ENCODE measurements at places on chromosomes 11 and 22. TPM values are rescaled to one million over a fixed set of nuclear protein-coding genes. Genes with fewer than 3 reads are reported as not detected.

APOBEC3A gene
- not detected for total RNA-seq

GDPD4 gene
- total RNA-seq = not detected

SYT8 gene
- 2.1 TPM for total RNA-seq

ME3 gene
- 0.72 TPM for total RNA-seq

TUB gene
- total RNA-seq = 6.0 TPM

GRCh38 chr11:13207270-13207664, 70.3 kb upstream of the BMAL1 start:
- no peak for DNase-seq

GRCh38 chr22:46900549-46900948, 138.1 kb downstream of the TBC1D22A start:
- DNase-seq = no peak

DNA sequence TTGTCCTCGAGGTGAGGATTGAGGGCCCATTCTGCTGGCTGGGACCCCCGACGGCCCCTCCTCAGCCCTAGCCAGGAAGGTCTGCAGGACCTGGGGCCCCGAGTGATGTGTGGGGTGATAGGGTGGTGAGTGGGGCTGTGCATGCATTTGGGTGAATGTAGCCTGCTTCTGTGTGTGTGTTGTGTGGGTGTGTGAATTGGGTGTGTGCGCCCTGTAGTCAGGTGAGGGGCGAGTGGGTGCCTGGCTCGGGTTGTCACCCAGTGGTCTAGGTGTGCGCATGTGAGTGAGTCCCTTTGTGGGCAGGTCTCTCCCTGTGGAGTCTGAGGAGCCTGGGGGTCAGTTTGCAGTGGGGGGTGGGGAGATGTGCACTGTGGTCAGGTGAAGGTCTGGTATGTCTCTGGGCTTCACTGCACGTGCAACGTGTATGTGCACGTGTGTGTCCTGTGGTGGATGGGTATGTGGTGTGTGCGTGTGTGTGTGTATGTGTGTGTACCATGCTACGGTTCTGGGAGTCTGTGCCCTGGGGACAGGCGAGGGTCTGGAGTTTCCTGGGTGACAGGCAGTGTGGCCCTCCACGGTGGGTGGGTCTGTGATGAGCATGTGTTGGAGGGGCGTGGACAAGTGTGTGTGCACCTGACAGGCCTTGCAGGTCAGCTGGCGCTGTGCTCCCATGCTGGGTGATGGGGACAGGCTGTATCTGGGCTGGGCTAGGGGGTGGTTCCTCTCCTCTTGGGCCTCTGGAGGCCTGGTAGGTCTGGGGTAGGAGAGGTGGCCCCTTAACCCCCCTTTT, 1.0 kb downstream of the TMEM151A start:
- DNase-seq = no peak

DNA sequence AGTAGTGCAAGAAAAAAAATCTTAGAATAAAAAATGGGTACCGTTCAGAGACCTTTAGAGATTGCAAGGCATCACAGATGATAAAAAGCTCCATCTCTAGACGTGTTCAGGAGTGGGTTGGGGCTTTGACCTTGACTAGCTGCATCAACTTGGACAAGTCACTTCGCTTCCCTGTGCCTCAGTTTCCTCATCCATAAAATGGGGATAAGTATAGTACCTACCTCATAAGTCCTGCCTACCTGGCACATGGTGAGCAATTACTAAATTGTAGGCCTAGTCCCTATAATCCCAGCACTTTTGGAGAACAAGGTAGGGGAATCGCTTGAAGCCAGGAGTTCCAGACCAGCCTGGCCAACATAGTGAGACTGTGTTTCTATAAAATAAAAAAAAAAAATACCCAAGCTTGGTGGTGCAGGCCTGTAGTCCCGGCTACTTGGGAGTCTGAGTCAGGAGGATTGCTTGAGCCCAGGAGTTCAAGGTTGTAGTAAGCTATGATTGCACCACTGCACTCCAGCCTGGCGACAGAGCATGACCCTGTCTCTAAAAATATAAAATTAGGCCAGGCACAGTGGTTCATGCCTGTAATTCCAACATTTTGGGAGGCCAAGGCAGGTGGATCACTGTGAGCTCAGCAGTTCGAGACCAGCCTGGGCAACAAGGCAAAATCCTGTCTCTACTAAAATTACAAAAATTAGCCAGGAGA, 6.0 kb upstream of the F2 start:
- no peak for DNase-seq

DNA sequence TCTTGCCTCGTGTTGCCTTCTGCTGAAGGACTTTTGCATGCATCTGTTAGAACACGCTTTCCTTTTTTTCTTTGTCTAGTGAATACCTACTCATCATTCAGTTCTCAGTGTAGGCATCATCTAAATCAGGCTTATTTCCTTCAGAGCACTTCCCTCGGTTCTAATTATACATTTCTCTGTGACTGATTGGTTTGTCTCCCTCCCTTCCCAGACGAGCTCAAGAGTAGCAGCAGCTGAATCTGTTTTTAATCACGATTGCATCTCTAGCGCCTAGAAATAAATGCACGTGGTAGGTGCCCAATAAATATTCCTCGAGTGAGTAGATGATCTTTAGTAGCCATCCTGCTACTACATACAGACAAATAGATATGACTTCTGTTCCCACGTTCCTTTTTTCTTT, 6.3 kb downstream of the CEP164 start:
- DNase-seq = no peak

GRCh38 chr11:83119216-83119615, 37.7 kb upstream of the PCF11 start:
- no peak for DNase-seq

DNA sequence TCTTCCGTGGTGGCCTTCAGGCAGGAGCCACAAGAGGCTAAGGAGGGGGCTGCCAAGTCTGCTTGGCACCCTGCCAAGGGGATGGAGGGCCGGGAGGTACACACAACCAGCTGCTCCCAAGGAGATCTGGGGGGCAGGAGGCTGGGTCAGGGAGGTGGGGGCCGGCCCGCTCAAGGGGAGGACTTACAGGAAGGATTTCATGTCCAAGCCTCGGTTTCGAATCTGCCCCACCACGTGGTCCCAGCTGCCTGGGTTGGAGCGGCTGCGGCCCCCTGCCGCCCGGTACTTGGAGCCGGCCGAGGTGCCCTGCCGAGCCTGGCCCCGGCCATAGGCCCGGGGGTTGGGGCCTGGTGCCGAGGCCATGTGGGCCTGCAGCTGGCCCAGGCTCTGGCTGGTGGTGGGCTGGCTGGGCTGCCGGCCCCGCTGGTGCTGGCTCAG, 33.5 kb downstream of the LRRC10B start:
- DNase-seq = no peak

GRCh38 chr22:46240506-46240905, 9.6 kb downstream of the CDPF1 start:
- DNase-seq = no peak

GRCh38 chr11:121494355-121495099, 41.8 kb upstream of the SORL1-AS1 start:
- no peak for DNase-seq

DNA sequence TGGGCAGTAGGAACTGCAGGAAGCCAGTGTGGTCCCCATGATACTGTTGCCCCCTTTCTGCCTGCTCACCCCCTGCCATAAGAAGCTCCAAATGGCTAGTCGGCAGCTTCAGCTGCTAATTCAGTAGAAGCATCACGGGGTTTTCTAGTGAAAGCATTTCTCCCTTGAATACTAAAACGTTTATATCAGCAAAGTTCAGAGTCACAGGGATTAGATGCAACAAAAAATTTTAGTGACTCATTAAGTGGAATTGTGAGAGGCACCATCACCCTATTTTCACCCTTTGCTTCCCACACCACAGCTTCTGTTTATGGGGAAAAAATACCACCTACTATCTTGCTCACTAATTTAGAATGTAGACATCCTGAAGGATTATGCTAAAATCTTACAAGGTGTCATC, 25.2 kb downstream of the RAB39A start:
- DNase-seq = no peak

GRCh38 chr11:5808500-5809121, at the start of gene OR52N2:
Gene OR52N2, plus strand, starts transcription at chr11:5808924. Its CDS starts 11,412 bp downstream, at chr11:5820336.
- peak; percentile 73 for DNase-seq

DNA sequence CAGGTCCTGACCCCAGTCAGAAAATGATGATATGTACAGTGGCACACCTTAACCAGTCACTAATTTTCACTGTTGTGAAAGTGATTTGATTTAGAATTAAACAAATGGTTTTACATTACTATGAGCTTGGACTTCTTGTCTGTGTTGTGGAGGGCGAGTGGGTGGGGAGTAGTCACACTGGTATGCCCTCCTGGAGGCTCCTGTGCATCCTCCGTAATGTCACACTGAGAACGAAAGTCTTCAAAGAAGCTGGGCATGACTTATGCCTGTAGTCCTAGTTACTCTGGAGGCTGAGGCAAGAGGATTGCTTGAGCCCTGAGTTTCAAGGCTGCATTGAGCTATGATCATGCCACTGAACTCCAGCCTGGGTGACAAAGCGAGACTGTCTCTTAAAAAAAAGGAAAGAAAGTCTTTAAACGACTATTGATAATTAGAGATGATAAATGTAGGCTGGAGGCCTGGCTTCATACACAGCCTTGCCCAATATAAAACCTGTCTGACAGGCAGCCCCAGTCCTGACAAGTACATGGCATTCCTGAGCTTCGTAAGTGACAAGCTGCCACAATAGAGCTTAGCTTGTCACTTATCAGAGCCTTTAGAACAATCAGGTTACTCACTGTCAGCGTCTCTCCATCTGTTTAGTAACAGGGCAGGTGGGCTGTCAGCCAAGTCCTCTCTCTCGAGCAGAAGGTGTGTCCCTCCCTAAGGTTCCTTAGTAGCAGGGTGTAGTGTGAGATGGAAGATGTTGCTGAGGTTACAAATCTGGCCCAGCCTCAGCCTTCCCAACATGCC, 5.0 kb upstream of the LIMK2 start:
- no peak for DNase-seq

GRCh38 chr22:37320726-37321677, 38.7 kb downstream of the CYTH4 start:
- DNase-seq = no peak

All from A172 (cell line).